ENCODE measurements at places on chromosomes 16 and 17.

DNA sequence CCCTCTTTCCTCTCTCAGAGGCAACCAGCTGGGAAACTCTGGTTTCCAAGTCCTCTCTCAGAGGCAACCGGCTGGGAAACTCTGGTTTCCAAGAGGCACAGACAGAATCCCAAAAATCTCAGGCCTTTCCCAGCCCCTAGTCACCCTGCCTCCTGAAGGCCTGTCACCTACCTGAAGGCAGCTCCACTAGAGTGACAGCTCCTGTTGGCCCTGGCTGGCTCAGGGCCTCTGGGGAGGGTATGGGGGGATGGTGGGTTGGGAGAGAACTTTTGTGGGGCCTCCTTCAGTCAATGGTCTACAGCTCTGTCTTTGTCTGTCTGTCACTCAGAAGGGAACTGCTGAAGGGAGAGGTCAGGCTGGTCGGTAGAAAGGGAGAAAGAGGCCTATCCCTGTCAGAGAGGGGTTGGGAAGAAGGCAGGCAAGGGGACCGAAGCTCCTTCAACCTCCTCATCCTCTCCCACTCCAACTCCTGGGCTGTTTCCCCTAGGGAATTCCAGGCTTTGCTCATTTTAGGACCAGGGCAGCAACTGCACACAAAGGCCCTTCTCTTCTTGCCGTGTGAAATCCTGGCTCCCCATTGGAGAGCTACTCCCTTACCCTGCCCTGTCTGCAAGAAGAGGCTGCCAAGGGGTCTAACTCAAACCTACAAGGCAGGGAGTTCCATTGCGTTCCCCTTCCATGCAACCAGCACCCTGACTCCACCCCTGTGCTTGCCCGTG is 23.6 kb downstream of the COPZ2 start:
- no peak for DNase-seq

GRCh38 chr16:12229759-12230594 is 253.4 kb downstream of the SNX29 start:
- DNase-seq = no peak

DNA sequence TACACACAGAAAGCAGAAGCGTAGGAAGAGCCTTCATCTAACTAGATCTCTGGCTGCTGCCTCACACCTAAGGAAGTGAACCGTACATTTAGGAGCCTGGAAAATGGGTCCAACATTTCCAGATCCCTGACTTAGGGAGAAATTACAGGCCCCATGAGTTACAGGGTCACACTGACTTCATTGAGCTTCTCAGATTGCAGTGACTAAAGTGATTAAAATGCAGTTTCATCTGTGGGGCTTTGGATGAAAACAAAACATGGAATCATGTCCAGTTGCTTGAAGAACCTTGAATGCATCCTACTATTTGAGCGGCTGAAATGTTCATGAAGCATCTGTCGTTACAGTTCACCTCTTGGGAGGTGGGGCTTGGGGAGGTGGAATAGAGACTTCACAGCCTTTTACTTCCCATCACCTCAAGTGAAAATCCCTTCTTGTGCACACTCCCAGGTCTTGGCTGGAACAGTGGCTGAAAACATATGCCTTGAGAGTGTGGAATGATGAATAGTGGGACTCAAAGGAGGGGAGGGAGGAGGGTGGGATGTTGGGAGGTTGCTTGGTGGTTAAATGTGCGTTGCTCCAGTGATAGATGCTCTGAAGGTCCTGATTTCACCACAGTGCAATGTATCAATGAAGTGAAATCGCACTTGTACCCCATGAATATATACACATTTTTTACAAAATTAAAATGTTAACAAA is 19.7 kb downstream of the TEKT3 start:
- no peak for DNase-seq

GRCh38 chr16:67961551-67961957 is 6.9 kb downstream of the SLC12A4 start:
- no peak for DNase-seq

DNA sequence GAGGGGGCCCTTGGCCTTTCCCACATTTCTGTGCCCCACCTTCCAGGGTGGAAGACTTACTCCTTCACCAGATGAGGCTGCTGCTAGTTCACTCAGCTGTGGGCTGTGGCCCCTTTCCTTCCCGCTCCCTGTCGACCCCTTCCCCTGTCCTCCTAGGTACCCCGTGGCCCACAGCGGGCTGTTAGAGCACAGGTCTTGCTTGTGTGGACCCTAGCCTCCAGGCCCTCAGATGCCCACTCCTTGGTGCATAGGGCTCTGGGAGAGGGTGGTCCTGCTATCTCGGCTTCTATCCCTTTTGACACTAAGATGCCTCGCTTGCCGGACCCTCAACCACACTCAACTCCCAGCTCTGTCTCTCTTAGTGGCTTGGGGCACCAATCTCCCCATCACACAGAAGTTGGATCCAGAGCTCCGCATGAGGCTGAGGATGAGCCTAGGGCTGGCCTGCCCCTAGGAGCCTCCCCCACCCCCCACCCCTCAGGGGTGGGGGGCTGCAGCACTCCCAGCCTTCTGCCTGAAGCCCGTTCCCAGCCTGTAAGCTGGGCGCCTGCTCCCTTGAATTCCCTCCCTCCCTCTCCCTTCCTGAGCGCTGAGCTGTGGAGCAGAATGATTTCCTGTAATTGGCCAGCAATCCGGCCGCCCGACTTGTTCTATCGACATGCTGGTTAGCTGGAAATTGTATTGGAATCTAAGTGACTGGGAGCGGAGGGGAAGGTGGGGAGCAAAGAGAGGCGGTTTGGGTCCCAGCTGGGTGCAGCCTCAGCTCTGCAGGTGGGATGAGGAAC is 30.9 kb downstream of the DCAKD start:
- no peak for DNase-seq

GRCh38 chr17:21209511-21210175 is 4.3 kb downstream of the TMEM11 start:
- DNase-seq = no peak

DNA sequence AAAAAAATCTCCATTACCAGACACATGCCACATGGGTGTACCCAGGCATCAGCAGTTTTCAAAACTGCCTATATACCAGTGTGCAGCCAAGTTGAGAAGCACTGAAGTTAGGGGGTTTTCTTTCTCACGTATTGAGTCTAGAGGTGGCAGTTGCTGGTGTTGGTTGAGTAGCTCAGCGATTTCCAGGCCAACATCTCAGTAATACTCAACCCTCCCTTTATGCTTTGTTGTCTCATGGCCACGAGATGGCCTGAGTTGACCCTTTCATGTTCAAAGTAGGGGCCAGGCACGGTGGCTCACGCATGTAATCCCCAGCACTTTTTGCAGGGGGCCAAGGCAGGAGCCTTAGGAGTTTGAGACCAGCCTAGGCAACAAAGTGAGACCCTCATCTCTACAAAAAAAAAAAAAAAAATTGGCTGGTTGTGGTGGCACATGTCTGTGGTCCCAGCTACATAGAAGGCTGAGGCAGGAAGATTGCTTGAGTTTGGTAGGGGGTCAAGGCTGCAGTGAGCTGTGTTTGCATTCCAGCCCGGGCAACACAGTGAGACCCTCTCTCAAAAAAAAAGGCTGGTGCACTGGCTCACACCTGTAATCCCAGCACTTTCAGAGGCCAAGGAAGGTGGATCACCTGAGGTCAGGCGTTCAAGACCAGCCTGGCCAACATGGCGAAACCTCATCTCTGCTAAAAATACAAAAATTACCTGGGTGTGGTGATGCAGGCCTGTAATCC is 10.8 kb downstream of the LRRC3C start:
- DNase-seq = no peak

DNA sequence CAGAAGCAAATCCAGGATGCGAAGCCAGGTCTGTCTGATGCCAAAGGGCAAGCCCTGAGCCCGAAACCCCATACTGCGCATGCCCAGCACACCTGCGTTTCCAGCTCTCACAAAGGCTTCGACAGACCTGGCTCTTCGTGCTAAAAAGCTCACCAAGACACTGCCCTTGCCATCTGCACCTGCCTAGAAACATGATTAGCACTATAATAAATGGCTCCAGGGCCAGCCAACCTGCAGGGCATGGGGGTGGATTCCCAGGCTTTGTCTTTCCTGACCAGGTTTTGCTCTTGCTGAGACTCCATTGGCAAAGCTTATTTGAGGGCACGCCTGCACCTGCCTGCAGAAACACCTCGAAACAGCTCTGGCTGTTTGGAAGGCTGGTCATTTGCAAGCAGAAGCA is 14.4 kb upstream of the PLD6 start:
- DNase-seq = no peak

DNA sequence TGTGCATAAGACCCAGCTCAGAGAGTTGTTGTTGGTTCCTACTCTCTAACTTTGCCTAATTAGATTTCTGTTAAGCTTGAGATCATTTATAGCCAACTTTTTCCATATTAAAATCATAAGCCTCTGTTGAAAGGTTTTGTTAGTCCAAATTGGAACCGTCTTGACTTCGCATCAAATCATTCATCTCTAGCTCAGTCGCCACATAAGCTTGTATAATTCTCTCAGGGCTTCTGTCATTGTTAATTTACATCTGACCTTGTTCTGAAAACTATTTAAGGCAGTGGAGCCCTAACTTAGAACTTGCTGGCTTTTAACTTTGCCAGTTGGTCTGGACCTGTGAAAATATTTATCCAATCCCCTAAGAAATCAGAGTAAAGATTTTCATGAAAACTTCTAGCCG is 107.2 kb downstream of the PITPNC1 start:
- DNase-seq = no peak

DNA sequence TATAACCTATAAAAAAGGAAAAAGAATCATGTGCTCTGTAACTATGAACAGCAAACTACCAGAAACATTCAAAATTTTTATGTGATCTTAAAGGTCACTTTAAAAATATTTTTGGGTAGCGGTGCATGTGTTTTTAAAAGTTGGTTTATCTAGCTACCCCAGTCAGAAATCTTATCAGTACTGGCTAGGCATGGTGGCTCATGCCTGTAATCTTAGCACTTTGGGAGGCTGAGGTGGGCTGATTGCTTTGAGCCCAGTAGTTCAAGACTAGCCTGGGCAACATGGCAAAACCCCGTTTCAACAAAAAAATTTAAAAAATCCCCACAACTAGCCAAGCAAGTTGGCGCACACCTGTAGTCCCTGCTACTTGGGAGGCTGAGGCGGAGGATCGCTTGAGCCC is 3.7 kb downstream of the CAPNS2 start:
- no peak for DNase-seq

DNA sequence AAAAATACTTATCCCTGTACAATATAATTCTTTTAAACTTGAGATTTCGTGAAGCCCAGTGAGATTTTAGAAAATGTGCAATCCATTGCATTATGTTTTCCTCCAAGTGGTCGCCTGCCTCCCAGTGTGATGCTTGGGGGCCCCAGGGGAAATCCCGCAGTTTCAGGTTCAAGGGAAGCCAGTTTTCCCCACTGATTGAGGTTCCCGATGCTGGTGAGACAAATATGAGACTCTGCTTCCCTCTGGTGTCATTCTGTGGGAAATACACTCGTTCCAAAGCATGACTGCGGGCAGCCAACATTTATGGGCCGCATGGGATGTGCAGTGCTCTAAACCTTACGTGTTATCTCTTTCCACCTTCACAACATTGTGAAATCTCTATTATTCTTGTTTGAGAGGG is 200.8 kb downstream of the PRKCB start:
- no peak for DNase-seq

DNA sequence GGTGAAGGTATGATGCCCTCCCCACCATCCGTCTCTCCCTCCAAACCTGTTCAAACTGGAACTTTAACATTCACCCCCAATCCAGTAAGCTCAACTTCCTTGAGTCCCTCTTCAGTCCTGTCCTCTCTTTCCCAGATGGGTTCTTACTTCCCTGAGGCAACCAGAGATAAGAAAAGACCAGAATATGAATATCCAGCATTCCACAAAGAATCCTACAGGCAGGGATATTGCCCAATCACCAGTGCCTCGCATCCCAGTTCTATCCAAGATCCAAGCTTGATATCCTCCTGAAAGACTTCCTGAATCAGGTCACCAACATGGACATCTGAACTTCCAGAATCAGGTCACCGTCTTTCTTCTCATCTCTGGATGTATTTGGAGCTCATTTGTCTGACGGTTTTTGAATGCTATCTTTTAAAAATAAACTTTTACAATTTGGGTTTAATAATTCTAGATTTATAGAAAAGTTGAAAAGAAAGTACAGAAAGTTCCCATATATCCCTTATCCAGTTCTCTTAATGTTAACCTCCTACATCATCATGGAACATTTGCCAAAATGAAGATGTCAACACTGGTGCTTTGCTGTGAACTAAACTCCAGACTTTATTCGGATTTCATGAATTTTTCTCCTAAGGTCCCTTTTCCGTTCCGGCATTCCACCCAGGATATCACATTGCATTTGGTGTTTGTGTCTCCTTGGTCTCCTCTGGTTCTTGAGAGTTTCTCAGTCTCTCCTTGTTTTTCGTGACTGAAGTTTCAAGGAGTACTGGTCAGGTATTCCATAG is 13.7 kb upstream of the COL1A1 start:
- no peak for DNase-seq

DNA sequence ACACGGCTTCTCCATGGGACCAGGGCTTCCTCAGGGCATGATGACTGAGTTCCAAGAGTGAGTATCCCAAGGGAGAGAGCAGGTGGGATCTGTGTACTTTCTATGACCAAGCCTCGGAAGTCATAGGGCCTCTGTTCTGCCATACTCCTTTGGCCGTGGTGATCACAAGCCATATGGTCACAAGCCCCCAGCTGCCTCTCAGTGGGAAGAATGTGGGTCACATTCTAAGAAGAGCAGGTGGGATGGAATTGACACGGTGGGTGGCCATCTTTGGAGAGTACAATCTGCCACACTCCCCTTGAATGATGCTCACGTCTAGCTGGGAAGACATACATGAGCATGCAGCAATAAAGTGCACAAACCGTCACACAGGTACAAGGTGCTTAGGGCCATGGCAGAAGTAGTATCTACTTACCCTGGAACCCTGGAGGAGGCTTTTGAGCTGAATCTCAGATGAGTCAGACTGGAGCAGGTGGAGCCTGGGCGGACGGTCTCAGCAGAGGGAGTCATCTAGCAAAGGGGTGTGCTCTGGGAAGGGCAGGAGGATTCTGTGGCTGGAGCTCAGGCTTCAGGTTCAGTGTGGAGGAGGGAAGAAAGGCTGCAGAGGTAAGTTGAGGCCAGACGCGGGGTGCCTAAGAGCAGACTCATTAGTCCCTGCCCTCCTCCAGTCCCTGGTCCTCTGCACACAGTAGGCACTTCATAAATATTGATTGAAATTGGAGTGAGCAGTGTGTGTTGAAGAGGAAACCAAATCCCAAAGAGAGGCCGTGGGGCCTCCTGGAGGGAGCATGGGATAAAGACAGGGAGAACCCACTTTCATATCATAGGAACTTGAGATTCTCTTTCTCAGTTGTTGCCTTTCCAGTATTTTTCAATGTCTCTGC is 26.6 kb downstream of the GOSR2 start:
- no peak for DNase-seq

DNA sequence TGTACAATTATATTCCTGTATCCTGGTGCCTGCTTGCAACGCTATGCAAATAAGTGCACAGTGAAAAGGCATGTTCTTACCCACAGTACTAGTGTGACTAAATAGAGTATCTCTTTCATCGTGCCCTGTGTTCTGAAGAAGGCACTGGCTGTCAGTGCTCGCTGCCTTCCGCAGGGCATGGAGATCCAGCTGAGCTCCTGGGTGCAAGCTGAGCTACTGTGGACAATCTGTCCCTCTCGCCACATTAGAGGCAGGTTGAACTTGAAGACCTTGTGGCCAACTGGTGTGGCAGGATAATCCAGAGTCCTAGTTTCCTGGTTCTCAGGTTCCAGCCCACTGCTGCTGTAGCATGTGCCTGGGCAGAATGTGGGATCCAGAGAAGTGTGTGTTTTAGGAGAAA is 1.9 kb upstream of the ST6GALNAC1 start:
- no peak for DNase-seq

Measured in activated effector memory CD4-positive, alpha-beta T cell treated with anti-CD3 and anti-CD28 coated beads, Interleukin-2, amount 50 U/mL, for 16 hours (primary cell).